ENCODE measurements at places on chromosomes 6 and 20.

DNA sequence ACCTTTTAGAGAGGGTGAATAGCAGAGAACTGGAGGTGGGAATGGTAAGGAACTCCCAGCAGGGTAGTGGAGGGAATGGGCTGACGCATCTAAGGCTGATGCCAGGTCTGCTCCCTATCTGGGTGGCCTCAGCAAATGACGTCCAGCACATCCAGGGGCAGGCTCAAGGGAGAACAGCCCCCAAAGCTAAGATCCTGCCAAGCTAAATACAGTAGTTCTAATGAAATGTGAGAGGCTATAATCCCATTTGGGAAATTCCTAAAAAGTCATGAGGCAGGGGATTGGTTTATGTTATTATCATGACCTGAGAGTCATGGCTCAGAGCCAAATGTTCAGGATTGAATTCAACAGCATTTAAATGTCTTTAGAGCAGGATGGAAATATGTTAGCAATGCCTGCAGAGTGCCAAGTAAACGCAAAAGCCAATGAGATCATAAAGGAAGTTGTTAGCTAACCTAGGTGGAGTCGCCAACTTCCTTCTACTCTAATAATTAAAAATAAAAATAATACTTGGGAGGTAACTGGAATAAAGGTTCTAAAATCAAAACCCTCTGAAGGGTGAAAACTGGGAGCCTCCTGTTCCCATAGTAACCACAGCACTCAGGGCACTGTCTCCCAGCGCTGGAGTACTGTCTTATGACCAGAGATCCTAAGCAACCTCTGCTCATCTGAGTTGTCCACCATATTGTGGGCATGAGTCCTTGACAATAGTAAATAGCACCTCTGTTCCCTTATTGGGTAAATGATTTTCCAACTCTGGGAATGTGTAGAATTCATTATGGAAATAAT, 34.8 kb downstream of the IYD start:
- DNase-seq, result peak; percentile 75

GRCh38 chr6:41767112-41767833, 12.4 kb downstream of the FRS3 start:
- DNase-seq, result peak; percentile 92

- DNase-seq, result no peak
Measured at GRCh38 chr6:54654381-54654780, 192.2 kb upstream of the FAM83B start.

- DNase-seq, result peak; percentile 84
Measured at GRCh38 chr20:59560588-59561227, 43.6 kb upstream of the PHACTR3 start.

- no peak for DNase-seq
Measured at GRCh38 chr6:67009818-67010217, 1302.8 kb upstream of the EYS start.

DNA sequence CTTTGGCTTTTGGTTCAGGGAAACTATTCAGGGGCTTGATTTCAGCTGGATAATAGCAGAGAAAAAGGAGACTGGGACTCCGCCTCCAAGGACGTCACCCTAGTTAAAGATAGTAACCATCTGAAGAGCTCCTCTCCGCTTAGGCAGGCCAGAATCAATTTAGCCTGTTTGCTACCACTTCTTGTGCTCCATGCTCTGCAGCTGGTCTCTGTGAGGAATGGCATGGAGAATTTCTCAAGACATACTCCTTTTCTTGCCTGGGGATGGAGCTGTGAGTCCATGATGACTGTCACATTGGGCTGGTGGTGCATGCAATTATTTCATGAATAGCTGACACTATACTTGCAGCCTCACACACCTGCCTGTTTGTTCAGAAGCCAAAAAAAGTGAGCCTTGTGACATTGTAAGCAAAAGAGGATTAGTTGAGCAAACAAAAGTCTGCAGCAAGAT, 61.4 kb downstream of the TXLNB start:
- peak; percentile 36 for DNase-seq

DNA sequence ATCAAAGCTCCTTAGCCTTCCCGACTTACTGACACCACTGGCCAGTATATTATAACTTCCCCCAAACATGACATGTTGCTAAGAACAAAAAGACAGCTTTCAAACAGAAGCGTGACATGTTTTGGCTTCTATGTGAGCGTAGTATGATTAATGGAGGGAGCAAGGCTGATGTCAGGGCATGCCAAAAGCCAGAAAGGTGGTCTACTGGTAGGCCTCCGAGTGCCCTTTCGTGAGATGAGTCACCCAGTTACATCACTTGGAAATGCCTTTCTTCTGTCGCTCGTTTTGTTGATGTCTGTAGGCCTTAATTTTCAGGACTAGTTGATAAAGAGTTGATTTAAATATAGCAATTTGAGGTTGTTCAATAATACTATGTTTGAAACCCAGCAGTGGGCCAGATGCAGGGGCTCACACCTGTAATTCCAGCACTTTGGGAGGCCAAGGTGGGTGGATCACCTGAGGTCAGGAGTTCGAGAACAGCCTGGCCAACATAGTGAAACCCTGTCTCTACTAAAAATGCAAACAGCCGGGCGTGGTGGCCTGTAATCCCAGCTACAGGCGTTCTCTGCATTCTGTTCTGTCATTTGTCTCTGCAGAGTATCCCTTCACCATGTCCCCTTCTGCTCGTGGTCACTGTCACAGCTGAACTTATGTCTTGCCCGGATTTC, 53.3 kb downstream of the CNKSR3 start:
- no peak for DNase-seq

DNA sequence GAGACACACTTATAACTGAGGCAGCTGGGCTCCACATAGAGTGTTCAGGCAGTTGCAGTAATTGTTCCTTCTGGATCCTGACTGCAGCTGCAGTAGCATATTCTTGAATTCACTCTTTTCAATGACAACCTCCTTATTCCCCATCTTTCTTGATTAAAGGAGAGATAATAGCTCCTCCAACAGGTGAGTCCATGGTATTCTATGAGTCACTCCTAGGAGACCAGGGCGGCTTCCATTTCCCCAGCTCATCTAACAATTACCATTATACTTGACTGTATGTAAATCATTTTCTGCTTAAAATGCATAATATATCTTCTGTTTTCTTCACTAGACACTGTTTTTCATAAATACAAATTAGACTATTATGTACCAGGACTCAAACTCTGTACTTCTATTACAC, 62.4 kb downstream of the TENT5A start:
- DNase-seq, result no peak

GRCh38 chr6:159760602-159761057, 1.2 kb upstream of the ACAT2 start:
- peak; percentile 37 for DNase-seq

DNA sequence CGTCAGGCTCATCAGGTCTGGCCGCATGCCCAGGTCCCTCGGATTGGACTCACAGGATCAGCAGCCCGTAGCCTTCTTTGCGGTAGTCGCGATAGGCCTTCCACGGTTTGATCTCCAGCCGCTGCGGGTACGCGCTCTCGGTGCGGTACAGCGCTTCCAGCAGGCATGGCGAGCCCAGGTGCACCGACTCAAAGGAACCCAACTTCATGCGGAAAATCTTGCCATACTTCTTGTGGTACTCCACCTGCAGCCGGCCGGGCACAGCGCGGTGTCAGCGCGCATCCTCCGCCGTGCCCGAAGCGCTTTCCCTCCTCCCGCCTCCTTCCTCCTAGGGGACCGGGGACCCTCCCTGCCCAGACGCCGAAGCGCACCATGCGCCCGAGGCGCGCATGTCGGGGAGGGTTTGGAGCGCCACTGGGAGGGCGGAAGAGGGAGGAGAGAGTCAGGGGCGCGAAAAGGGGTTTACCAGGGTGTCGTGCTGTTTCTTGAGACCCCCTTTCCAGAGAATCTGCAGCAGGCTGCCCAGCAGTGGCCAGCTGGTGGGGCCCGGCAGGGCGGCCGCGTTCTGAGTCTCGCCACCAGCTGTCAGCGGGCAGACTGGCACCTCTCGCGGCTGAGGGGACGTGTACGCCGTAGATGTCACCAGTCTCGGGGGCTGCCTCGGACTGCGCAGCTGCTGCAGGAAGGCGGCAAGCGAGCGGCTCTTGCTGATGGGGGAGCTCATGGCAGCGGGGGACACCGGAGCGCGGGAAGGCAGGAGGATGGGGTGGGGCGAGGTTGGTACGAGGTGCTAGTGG, 732 bp downstream of the CYP24A1 start:
- peak; percentile 21 for DNase-seq

DNA sequence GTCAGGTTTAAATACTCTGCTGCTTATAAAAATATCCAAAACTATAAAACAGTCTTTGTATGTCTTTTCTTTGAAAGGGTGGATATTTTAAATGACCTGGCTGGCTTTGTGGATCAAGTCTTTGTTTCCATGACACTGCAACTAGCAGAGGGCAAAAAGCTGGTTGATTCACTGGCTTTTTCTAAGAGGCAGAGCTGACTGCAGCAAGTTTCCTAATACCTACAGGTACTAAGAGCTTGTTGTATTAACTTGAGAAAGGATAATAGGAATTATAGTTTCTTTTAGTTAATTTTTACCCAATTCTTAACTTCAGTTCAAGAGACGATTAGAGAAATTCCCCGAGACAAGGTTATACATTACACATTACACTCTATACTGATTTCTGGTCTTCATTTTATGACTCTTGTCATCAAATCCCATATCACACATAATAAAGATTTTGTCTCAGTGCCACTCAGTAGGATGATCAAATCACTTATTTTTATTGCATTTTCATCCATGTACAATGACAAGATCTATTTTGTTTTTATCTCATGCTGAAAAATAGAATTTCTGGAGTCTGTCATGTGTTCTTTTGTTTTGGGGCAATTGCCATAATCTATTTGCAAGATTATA, 120.1 kb upstream of the RIMS1 start:
- DNase-seq, result no peak

DNA sequence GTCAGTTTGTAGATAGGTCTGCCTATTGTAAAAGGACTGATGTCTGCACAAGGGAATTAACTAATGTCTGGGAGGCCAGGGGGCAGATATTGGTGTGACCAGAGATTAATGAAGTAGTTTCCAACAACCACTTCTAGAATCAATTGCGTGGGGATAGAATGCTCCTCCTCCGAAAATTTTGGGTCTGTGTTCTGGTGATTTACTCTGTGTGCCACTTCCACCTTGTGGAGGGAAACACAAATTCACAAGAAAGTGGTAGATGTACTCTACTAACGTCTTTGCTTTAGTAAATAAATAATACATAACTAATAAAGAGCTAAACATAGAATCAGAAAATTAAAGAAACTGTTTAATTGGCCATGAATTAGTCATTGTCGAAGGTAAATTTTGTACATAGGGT, 25.5 kb downstream of the TMEM14A start:
- no peak for DNase-seq

DNA sequence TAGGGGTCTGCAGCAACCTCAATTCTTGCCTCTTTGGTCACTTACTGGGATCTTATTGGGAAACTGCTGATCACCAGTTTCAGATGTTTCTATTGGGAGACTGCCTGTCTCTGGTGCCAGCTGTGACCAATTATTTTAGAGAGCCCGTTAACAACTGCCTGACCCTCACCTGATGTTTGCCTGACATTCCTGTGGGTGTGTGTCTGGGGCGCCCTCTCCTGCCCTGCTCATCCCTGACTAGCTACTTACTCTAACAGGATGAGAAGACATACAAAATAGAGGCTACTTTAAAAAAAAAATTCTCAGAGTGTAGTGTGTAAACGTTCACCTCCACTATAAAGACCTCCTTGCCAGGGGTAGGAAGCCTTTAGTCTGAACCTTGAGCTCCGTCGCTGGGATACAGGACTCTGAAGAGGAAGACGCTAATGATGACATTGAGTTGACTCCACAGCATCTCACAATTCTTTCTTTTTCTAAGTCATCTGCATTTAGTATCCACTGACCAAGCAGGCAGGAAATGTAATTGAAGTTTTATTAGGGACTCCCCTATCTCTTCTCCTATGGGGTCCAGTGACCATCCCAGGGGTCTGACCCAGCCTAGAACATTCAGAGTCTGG, 54.6 kb upstream of the DDR1 start:
- DNase-seq, result no peak

- peak; percentile 79 for DNase-seq
Measured at GRCh38 chr6:1624851-1625781, 15.4 kb downstream of the FOXC1 start.

- no peak for DNase-seq
Measured at GRCh38 chr20:40980106-40980827, 48.4 kb upstream of the TOP1 start.

- no peak for DNase-seq
Measured at GRCh38 chr20:33076662-33077372, 2.6 kb upstream of the BPIFB4 start.

GRCh38 chr6:24490948-24491347, 1.6 kb upstream of the GPLD1 start:
- no peak for DNase-seq

GRCh38 chr20:33281550-33282146, 1.4 kb upstream of the BPIFB1 start:
- no peak for DNase-seq

All from AG20443 (cell line).